ENCODE measurements at places on chromosomes 16 and 17.
A peak's percentile ranks its signal among the peaks of the same experiment; 100 is the strongest.

DNA sequence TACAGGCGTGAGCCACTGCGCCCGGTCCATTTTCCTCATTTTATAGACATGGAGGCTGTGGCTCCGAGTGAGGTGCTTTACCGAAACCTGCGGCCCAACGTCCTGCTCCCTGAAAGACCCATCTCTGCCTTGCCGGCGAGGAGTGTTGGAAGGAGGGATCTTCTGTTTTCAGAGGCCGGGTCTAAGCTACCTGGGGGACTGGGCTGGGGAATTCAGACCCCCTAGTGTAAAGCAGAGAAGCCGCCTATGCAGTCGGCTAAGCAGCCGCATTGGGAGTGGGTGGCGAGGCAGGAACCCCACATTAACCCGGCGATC lies 16.3 kb downstream of the MEOX1 start:
- no peak for DNase-seq

- DNase-seq: peak; percentile 53
These were observed 24.3 kb upstream of the ZNF750 start for GRCh38 chr17:82863941-82864712.

DNA sequence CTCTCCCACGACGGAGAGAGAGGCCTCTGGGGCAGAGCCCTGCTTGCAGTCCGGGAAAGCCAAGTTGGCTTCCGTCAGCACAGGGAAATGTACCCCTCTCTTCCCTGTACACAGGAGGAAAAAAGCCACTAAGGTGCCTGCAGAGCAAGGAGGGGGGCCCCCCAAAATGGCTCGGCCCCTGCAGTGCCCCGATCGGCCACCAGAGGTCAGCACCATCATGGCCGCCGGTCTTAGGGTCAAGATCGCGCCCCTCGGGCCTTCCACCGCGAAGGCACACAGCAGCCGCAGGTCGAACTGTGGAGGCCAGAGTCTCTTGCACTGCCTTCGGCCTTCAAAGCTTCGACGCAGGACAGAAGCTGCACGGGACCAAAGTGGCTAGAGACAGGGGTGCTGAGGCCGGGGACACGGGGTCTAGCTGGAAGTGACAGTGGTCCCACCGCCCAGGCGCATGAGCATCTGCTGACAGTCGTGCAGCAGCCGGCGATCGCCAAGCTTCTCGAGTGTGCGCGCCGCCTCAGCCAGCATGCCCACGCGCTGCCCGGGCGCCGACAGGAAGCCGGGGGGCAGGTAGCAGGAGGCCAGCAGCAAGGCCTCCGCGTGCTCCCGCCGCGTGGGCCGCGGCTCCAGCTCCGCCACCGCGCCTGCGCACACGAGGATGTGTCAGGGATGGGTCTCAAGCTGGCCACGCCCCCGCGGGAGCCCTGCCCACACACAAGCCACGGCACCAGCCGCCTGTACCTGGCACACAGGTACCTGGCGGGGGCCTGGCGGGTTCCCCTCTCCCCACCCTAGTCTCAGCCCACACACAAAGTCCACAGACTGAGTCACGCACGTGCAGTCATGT lies 24.4 kb downstream of the SREBF1 start:
- peak; percentile 57 for DNase-seq

GRCh38 chr17:27459433-27459832 lies 3.2 kb downstream of the KSR1 start:
- no peak for DNase-seq

GRCh38 chr16:50712560-50712898 lies 19.1 kb downstream of the NOD2 start:
- no peak for DNase-seq

DNA sequence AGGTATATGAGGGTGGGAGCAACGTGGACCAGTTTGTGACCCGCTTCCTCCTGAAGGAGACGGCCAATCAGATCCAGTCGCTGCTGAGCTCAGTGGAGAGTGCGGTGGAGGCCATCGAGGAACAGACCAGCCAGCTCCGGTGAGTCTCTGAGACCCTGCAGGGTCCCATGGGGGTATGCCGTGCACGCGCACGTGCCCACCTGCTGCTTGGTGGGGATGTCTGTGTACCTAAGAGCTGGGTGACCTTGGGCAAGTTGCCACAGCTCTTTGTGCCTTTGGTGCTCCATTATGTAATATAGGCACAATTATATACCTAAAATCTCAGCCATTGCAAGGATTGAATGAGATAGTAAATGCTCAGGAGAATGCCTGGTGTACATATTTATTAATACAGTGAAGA lies 22.4 kb downstream of the NECAB2 start:
- no peak for DNase-seq

DNA sequence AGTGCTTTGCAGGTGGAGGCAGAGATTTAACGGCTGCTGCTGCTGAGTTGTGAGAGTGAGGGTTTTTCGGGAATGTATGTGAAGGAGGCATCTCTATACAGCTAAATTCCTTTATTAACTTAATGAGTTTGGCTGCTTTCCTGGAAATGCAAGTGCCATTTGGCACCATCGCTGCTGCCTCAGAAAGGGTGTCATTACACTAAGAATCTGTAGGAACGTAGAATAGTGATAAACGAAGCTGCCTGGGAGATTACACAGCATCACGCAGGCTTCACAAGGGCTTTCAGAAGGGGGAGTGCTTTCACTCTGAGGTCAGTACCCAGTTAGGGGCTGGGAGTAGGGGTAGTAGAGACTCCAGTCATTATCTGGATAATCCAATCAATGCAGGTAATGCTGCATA lies 14.1 kb upstream of the NLRP1 start:
- DNase-seq: no peak

GRCh38 chr17:9169116-9169515 lies 147.8 kb downstream of the NTN1 start:
- no peak for DNase-seq

DNA sequence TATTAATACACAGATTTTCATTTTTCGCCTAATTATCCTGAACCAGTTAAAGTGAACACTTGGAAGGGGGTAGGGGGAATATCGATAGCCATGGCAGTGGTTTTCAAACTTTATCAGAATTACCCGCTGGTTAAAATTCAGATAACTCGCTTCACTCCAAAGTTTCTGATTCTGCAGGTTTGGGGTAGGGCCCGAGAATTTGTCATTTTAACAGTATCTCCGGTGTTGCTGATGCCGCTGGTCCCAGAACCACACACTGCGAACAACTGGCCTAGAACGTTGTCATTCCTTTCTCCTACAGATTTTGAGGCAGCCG lies 313 bp upstream of the NSRP1 start:
- DNase-seq: no peak

GRCh38 chr17:9648521-9649110 lies 3.3 kb downstream of the USP43 start:
- no peak for DNase-seq

DNA sequence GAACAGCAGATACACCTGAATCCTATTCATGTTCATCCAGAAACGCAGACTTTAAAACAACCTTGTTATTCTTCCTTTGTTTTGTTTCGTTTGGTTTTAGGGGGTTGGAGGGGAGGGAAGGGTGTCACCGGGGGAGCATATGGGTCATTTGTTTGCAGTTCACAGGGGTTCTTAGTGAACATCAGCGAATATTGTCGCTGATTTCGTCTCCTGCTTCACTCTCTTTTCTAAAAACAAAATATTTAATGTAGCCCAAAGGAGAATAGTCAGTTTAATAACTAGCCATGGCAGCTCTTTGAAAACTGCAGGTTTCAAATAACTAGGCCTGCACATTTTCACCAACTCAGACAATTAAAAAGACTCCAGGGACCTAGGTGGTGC lies 37.6 kb downstream of the HLF start:
- no peak for DNase-seq

GRCh38 chr17:29018788-29019474 lies 13.1 kb upstream of the SEZ6 start:
- DNase-seq: no peak

- no peak for DNase-seq
These were observed 14.8 kb downstream of the CD7 start for GRCh38 chr17:82302568-82302963.

- no peak for DNase-seq
These were observed 120.3 kb downstream of the MRM1 start for GRCh38 chr17:36721560-36722120.

GRCh38 chr17:488993-489757 lies 136.6 kb upstream of the RPH3AL start:
- DNase-seq: no peak

- DNase-seq: no peak
These were observed 53.3 kb upstream of the ENDOV start for GRCh38 chr17:80361495-80362220.

- no peak for DNase-seq
These were observed 14.1 kb upstream of the LCMT1 start for GRCh38 chr16:25097276-25097975.

GRCh38 chr16:8892101-8892575 lies 10.0 kb downstream of the LITAFD start:
- no peak for DNase-seq

- peak; percentile 79 for DNase-seq
These were observed at the start of gene RAPGEFL1 for GRCh38 chr17:40177275-40177874. Gene RAPGEFL1, plus strand, starts transcription at chr17:40177470. Its CDS starts 392 bp downstream, at chr17:40177862.

- DNase-seq: no peak
These were observed 37.0 kb downstream of the MARF1 start for GRCh38 chr16:15605839-15606517.

- DNase-seq: no peak
These were observed 3.0 kb upstream of the ABR start for GRCh38 chr17:1182811-1183170.

- no peak for DNase-seq
These were observed 34.9 kb upstream of the LGALS9 start for GRCh38 chr17:27596096-27596495.

GRCh38 chr17:34902831-34903547 lies 58.3 kb downstream of the CCT6B start:
- no peak for DNase-seq

- no peak for DNase-seq
These were observed 771.0 kb downstream of the KCNJ18 start for GRCh38 chr17:22463110-22463850.

DNA sequence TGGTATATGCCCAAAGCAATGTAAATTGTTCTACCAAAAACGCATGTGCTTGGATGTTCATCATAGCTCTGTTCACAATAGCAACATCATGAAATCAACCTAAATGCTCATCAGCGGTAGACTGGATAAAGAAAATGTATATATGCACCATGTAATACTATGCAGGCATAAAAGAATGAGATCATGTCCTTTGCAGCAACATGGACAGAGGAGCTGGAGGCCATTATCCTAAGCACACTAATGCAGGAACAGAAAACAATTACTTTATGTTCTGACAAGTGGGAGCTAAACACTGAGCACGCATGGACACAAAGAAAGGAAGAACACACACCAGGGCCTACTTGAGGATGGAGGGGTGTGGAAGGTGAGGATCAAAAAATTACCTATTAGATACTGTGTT lies 33.7 kb downstream of the TANC2 start:
- no peak for DNase-seq

DNA sequence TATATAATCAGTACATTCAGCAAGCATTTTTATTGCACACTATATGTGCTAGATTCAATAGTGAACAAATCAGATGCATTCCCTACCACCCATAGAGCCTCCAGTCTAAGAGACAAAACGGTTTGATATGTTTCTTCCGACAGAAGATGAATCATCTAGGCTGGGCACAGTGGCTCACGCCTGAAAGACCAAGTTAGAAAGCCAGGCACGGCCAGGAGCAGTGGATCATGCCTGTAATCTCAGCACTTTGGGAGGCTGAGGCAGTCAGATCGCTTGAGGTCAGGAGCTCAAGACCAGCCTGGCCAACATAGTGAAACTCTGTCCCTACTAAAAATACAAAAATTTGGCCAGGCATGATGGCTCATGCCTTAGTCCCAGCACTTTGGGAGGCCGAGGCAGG lies 18.3 kb upstream of the COPRS start:
- DNase-seq: no peak

DNA sequence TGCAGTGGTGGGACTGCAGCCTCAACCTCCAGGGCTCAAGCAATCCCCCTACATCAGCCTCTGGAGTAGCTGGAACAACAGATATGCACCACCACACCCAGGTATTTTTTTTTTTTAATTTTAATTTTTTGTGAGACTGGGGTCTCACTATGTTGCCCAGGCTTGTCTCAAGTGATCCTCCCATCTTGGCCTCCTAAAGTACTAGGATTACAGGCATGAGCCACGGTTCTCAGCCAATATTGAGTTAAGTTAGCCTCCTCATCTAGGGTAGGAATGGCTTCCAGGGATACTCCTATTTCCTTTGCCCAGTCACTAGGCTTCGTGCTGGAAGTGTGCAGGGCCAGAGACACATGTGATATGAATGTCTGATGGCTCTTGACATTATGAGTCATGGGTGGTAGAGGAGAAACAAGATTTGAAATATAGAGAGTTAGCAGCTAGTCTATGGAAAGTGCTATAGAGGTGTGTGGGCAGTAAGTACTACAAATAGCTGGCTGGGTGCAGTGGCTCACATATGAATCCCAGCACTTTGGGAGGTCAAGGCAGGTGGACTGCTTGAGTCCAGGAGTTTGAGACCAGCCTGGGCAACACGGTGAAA lies 8.0 kb upstream of the HES7 start:
- DNase-seq: no peak

- DNase-seq: no peak
These were observed 4.0 kb upstream of the PHKG2 start for GRCh38 chr16:30744183-30744582.

DNA sequence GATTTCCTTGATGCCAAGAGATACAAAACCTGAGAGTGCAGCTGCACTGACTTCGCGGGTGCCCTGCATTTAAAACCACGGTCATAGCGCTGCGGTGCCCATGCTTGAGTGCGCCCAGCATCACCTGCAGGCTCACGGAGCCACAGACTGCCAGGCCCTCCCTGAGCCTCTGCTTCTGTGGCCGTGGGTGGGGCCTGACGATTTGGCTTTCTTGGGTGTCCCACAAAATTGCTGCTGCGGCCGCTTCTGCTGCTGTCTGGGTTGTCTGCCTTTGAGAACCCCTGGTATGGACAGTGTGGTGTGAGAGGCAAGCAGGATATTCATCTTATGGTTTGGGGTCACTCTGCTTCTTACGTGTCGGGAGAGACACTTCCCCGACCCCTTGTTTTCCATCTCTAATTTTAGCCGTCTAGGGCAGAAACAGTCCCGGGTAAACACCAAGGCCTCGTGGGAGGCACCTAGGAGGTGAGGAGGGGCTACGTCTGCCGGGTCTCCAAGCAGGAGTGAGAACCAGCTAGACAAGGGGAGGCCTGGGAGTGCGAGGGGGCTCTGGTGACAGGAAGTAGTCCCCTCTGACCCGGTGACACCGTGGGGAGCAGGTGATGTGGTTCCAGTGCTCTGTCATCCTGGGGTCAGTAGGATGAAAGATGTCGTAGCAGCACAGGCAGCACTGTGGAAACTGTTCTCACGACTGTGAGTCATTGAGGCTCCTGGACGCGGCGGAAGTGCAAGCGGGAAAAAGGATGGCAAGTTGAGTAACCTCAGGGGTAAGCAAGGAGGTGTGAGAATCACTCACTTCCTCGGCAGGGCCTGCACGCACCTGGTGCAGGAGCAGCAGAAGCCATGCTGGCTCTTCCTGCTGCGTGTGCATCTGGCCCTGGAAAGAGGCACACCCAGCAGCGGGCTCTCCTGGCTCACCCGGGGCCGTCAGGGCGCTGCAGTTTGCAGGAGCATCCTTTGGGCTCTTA lies 176.3 kb downstream of the RPTOR start:
- peak; percentile 18 for DNase-seq

GRCh38 chr16:73874324-73874723 lies 422.3 kb upstream of the PSMD7 start:
- no peak for DNase-seq

GRCh38 chr16:10266809-10267208 lies 84.6 kb upstream of the GRIN2A start:
- no peak for DNase-seq

GRCh38 chr17:44279666-44280391 lies 11.9 kb upstream of the SLC4A1 start:
- no peak for DNase-seq

- DNase-seq: no peak
These were observed 785 bp downstream of the NME3 start for GRCh38 chr16:1770328-1771187.

Measured in activated naive CD4-positive, alpha-beta T cell (primary cell).